ENCODE measurements at places on chromosomes 3 and 15.
A peak's percentile ranks its signal among the peaks of the same experiment; 100 is the strongest.

DNA sequence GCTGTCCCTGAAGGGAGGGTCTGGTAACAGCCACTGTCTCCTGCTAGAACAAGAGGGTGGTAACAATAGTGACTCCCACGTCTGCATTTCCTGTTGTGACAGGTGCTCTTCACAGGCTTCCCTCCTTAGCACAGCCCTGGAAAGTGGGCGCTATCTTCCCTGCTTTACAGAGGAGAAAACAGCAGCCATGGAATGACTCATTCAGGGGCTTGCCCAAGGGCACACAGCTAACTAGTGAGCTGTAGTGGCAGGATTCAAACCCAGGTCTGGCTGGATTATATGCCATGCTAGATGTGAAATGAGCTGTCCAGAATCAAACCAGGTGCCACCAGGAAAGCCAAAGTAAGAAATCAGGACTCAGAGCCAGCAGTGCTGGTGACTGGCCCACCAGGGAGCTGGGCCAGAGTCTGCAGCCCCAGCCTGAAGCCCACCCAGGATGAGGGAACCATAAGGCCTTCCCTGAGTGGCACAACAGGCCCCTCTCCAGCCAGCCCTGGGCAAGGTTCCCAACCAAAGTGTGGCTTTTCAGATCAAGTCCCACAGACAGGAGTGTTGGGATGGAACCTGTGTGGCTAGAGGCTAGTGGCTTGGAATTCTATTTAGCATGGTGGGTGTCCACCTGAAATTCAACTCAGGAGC lies 102.4 kb downstream of the ETFA start:
- no peak for DNase-seq

DNA sequence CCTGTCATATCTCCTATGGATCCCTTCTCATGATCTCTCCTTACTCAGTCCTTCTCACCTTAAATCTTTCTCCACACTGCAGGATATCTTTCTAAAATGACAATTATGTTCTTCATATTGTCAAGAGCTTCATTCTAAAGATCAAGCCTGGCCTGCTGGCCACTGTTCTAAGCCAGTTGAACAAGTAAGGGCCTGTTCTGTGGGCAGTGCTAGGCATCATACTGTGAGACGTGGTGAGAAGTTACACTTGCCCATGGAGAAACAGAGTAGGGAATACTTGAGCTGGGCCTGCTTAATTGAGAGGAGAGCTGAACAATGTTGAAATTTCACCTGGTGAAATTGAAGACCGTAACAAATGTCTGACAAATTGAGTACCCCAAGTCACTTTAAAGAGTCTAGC lies 184.1 kb upstream of the RASGRP1 start:
- no peak for DNase-seq

- DNase-seq, result no peak
These were observed 144.7 kb downstream of the OSBPL10 start for GRCh38 chr3:31836131-31837075.

- DNase-seq, result no peak
These were observed 27.6 kb downstream of the SPTBN5 start for GRCh38 chr15:41866263-41866703.

GRCh38 chr15:85757073-85757938 lies 37.4 kb downstream of the KLHL25 start:
- DNase-seq, result no peak

GRCh38 chr3:59605318-59605717 lies 555.5 kb upstream of the CFAP20DC start:
- no peak for DNase-seq

GRCh38 chr3:53114011-53114400 lies 16.2 kb downstream of the RFT1 start:
- no peak for DNase-seq

GRCh38 chr15:28967066-28967465 lies 81.3 kb downstream of the APBA2 start:
- DNase-seq, result no peak

DNA sequence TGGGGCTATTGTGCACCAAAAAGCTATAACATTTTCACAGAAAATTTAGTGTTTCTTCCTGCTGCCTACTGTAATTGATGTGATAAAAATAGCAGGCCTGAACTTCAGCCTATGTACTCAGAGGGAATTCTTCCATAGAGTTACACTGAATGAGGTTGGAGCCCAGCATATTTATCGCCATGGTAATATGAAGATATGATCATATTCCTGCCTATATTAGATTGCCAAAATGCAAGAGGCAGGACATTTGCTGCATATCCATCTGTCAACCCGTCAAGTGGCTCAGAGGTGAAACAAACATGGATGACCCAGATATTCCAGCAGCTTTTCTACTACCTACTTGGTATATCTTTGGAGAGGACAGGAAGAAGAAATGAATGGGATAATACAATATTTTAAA lies 1150.6 kb downstream of the TBL1XR1 start:
- DNase-seq, result no peak

DNA sequence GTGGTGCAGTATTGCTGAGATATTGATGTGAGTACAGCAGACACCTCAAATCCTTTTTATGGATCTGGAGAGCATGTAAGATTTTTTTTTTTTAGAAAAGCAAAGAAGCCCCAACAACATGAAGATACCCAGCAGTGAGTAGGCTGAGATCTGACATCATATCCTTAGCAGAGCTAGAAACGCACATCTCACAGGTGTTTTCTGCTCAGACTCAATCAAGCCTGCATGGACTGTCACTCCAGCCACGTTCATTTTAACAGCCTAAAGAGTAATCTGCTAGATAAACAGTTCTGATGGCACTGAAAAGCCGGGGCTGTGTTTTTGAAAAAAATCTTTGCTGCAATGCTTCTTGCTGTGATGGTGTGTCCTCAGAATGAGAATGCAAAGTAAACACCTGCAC lies 544.2 kb downstream of the FGF12 start:
- DNase-seq, result no peak

- DNase-seq, result no peak
These were observed 311.5 kb downstream of the CACNA2D3 start for GRCh38 chr3:54433846-54434245.

GRCh38 chr15:43518197-43518761 lies 871 bp downstream of the MAP1A start:
- DNase-seq, result no peak

GRCh38 chr3:71784914-71785531 lies at the start of gene PROK2:
TSS of gene PROK2 (minus strand) at chr3:71785148. CDS start at chr3:71785052, 96 bp downstream.
- no peak for DNase-seq

DNA sequence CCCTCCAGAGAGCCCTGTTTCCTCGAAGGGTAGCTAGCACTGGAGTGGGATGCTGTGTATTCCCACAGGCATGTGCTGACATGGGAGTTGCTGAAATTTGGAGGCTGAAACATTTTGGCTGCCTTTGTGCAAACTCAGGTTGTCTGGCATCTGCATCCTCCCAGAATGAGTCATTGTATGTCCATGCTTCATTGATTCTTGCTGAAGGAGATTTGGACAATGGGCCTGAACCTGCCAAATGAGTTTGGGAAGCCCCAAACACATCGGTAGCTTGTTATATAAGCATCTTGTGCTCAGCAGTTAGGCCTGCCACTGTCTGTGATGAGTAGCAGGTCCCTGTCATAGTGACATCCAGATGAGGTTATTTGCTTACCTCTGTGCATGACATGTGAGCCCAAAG lies 160.0 kb downstream of the IL5RA start:
- no peak for DNase-seq

- no peak for DNase-seq
These were observed 5.2 kb downstream of the HEG1 start for GRCh38 chr3:125050488-125051090.

DNA sequence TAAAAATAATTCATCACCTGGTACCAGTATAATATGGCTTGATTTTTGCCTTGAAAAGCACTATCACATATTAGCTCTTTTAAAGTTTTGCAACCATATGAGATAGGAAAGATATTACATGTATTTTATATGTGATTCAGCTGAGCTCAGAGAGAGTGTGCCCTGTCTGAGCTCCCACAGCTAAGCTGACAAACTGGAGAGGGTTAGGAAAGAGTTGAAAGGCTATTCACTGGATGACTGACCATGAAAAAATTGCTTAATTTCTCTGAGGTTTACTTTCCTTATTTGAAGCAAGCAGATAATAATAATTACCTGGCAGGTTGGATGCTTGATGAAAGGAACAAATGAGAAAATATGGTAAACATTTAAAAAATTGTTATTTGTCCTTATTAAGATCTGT lies 97.4 kb upstream of the CCDC80 start:
- DNase-seq, result no peak

DNA sequence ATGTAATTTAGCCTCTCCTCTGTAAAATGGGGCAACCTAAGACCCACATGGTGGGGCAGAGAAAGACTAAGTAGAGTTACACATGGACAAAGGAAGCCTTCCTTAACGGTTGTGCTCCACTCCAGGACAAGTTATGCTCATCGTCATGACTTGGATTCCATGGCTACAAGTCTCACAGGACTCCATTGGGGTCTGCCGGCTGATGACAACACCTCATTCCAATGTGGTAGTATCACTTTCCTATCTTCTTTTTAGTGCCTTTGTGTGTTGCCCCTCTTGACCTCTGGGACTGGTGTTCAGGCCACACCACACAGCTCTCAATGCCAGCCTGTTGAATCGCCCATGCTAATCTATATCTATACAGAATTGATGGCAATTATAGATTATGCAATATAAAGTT lies 181.3 kb upstream of the WNT5A start:
- no peak for DNase-seq

DNA sequence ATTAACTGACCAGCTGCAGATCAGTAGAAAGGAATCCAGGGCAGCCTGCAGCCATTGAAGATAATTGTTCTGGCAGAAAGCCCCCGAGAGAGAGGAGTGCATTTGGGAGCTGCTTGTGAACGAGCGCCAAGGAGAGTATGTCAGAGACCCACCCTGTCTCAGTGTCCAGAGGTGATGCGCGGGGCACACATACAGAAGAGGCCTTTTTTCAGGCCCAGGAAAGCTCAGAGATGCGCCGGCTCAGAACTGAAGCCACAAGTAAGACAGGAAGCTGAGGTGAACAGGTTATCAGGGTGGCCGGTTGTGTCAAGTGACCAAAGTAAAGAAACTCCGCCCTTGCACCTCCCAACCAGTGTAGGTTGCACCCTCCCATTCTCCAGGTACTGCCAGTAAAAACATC lies 59.8 kb upstream of the HEG1 start:
- DNase-seq, result peak; percentile 85

- DNase-seq, result no peak
These were observed 185.7 kb downstream of the MECOM start for GRCh38 chr3:169477790-169478189.

GRCh38 chr3:49831341-49831740 lies 17.6 kb upstream of the UBA7 start:
- DNase-seq, result no peak

DNA sequence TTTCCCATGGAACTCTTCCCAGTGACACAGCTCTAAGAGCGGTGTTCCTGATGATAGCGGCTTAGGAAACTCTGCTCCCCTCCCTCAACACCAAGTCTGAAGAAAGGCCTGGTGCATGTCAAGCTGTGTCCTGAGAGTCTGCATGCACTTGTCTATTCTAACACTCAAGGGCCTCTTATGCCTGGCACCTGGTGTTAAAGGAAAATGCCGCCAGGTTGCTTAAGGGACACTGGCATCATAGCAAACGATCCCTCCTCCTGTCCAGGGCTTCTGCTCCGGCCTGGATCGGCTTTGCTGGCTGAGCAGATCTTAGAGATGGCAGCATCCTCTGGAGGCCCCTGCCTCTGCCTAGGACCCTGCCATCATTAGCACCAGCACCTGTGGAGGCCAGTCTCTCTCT lies 121.7 kb downstream of the MEGF11 start:
- DNase-seq, result no peak

DNA sequence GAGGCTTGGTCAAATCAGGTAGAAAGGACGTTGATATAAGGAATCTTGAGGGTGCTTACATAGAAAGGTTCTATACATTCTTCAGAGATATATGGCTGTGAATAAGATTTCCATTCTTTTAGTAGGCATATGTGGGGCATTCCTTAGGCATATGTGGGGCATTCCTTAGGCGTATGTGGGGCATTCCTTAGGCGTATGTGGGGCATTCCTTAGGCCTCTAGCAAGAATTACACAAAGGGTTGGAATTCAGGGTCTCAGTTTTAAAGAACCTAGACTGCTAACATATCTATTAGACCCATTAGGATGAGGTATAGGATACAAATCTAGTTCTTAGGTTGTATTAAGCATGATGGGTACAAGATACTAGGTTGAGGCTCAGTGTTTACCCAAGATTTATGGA lies 607.8 kb downstream of the SI start:
- DNase-seq, result no peak

DNA sequence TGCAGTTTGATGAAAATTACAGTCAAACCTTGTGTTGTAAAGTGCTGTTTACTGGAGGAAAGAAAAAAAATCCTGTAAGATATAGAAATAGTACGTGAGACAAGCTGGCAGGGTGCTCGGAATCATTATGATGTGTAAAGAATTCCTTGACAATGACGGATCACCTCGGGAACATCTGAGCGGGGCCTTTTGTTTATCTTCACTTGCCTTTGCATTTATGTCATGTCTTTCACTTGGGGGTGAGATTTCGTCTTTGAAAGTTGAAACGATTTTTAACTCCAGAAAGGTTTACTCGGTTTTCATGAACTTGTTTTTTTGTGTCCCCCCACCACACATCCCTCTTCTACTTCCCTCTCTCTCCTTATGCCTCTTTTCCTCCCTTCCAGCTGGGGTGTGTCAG lies 128.3 kb upstream of the VEPH1 start:
- no peak for DNase-seq

GRCh38 chr15:71333839-71334238 lies 218.6 kb downstream of the THSD4 start:
- DNase-seq, result no peak

- no peak for DNase-seq
These were observed 159.4 kb downstream of the LSAMP start for GRCh38 chr3:116285781-116286421.

DNA sequence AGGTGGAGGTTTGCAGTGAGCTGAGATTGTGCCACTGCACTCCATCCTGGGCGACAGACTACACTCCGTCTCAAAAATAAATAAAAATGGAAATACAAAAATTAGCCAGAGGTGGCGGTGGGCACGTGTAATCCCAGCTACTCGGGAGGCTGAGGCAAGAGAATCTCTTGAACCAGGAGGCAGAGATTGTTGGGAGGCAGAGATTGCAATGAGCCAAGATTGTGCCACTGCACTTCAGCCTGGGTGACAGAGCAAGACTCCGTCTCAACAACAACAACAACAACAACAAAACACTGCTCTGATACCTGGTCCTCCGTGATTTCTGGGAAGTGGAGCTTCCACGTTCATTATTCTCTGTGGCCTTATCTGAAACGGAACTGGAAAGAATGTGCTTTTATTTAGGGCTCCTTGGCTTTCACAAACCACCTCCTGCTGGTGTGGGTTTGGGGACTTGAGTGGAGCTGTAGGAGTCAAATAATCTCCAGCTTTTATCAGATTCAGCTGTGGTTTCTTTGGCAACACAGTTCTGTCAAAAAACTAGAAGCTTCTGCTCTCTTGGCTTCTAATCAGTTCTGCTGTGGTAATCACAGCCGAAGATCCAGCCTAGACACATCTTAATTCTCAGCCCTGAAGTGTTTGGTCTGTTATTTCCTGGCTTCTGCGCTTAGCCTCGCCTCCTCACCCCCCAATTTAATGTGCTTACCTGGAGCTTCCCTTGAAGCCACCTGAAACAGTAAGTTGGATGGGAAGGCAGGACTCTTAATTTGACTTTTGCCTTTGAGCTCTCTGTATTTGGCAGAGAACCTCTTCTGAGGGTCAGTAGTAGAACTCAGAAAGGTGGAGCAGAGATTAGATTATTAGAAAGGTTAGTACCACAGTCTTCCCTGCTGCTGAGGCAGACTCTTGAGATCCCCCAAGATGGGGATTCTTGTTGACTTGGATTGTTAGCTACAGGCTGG lies 21.4 kb downstream of the IRAK2 start:
- no peak for DNase-seq

- peak; percentile 96 for DNase-seq
These were observed 8.4 kb downstream of the ITGB5 start for GRCh38 chr3:124878561-124879336.
